ENCODE measurements at places on chromosomes 12 and 14.
A peak's percentile ranks its signal among the peaks of the same experiment; 100 is the strongest.

DNA sequence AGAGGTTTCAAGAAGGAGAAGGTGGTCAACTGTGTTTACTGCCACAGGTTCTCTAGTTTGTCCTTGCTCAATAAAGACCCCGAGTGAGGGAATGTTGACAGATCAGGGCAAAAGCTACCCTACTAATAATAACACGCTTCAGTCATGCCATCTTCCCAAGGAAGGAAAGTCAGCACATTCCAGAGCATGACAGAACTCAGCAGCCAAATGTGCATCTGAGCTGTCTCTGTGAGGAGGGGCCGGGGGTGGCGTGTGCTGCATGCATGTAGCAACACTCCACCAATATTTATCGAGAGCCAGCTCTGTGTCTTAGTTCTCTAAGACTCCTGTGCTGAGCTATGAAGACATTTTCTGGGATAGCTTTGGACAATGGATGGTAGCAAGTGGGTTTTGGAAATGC, 260.4 kb downstream of the DPF3 start:
- H3K4me1 ChIP-seq = no peaks in the 10 kb centered on the region
- DNase-seq = no peak
- no peak overlapping the region for H3K4me3 ChIP-seq

- peaks cover 18% of the 10 kb centered on the region for H3K36me3 ChIP-seq
- no peak overlapping the region for H3K27ac ChIP-seq
- no peak overlapping the region for H3K4me3 ChIP-seq
- H3K4me1 ChIP-seq = no peaks in the 10 kb centered on the region
- H3K27me3 ChIP-seq = no peaks in the 10 kb centered on the region
- DNase-seq = no peak
Measured at GRCh38 chr14:91963465-91963864, 16.0 kb upstream of the FBLN5 start.

- DNase-seq = no peak
- no peak overlapping the region for H3K4me3 ChIP-seq
- H3K4me1 ChIP-seq = peaks cover 6% of the 10 kb centered on the region
- no peak overlapping the region for H3K27ac ChIP-seq
Measured at GRCh38 chr12:67890726-67891258, 98.5 kb upstream of the IFNG-AS1 start.

- H3K27ac ChIP-seq = no peak overlapping the region
- no peaks in the 10 kb centered on the region for H3K4me1 ChIP-seq
- H3K36me3 ChIP-seq = no peaks in the 10 kb centered on the region
- H3K27me3 ChIP-seq = no peaks in the 10 kb centered on the region
- no peak for DNase-seq
Measured at GRCh38 chr12:101086490-101087135, 123.4 kb downstream of the SLC5A8 start.

DNA sequence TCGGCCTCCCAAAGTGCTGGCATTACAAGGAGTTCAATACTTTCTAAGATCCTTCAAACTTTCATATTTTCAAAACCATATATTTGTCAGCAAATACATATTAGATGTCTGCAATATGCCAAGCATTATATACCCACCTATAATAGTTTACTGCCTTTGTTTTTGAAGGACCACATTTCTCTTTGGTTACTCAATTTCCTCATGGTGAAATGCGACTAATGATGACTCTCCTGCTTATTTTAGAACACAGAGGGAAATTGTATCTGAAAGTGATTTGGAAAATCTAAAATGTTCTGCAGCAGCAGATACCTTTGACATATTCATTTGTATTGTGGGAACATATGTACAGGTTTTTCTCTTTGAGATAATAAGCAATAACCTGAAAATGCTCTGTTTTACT, 2.7 kb upstream of the CNTN1 start:
- no peak overlapping the region for H3K4me3 ChIP-seq
- peaks cover 33% of the 10 kb centered on the region for H3K27me3 ChIP-seq
- DNase-seq = no peak
- H3K4me1 ChIP-seq = peaks cover 14% of the 10 kb centered on the region
- H3K27ac ChIP-seq = no peak overlapping the region
- H3K36me3 ChIP-seq = no peaks in the 10 kb centered on the region

DNA sequence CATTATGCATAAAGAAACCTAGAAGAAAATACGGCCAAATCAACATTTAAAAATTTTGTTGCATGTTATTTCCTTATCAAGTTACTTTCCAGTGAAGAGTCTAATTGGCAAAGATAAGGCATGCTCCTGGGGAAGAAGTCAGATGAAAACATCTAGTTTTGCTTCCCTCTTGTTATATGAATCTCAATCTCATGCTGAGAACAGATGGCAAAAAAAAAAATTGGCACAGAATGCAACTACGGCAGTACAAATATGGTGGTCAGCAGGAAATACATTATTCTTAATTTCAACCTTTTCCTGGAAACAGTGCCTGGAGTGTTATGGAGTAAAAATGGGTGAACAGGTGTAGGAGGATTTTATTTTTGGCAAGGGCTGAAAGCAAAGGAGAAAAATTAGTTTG, 32.8 kb downstream of the HECTD4 start:
- H3K4me3 ChIP-seq = no peak overlapping the region
- no peaks in the 10 kb centered on the region for H3K27me3 ChIP-seq
- no peak overlapping the region for H3K27ac ChIP-seq
- no peaks in the 10 kb centered on the region for H3K36me3 ChIP-seq
- no peak for DNase-seq
- peaks cover 44% of the 10 kb centered on the region for H3K4me1 ChIP-seq

- peak; percentile 68 for DNase-seq
- H3K4me3 ChIP-seq = peak within 1 kb of the TSS; percentile 65
- H3K4me1 ChIP-seq = peaks cover 4% of the 10 kb centered on the region
Measured at GRCh38 chr12:113422030-113422885, at the start of gene SDSL. SDSL (plus strand) TSS chr12:113422380; CDS start chr12:113427983, 5,603 bp downstream.

DNA sequence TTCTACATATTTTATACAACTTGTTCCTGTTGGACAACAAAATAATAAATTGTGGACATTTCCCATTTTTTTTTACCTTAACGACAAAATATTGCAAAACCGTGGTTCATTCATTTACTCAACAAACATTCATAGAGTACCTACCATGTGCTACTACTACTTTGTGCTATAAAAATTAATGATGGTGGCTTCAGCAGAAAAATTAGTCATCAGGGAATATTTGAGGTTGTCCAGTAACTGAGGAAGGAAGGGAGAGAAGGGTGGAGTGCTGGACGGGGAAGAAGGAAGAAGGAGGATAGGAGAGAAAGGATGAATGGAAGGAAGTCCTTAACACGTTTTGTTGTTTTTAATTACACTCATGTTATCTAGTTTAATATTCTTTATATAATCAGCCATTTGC, 53.7 kb downstream of the PPFIBP1 start:
- H3K27me3 ChIP-seq = no peaks in the 10 kb centered on the region
- H3K4me3 ChIP-seq = no peak overlapping the region
- DNase-seq = no peak
- H3K27ac ChIP-seq = no peak overlapping the region

GRCh38 chr14:34302654-34303053, 159.4 kb downstream of the SPTSSA start:
- no peak overlapping the region for H3K27ac ChIP-seq
- H3K27me3 ChIP-seq = no peaks in the 10 kb centered on the region
- H3K4me3 ChIP-seq = no peak overlapping the region
- no peaks in the 10 kb centered on the region for H3K4me1 ChIP-seq
- H3K36me3 ChIP-seq = no peaks in the 10 kb centered on the region
- DNase-seq = no peak

- H3K4me1 ChIP-seq = peaks cover 47% of the 10 kb centered on the region
- peaks cover 19% of the 10 kb centered on the region for H3K36me3 ChIP-seq
- peak overlapping the region; percentile 94 for H3K27ac ChIP-seq
- peak; percentile 70 for DNase-seq
- no peaks in the 10 kb centered on the region for H3K27me3 ChIP-seq
Measured at GRCh38 chr14:103846543-103847450, 578 bp downstream of the PPP1R13B start.

DNA sequence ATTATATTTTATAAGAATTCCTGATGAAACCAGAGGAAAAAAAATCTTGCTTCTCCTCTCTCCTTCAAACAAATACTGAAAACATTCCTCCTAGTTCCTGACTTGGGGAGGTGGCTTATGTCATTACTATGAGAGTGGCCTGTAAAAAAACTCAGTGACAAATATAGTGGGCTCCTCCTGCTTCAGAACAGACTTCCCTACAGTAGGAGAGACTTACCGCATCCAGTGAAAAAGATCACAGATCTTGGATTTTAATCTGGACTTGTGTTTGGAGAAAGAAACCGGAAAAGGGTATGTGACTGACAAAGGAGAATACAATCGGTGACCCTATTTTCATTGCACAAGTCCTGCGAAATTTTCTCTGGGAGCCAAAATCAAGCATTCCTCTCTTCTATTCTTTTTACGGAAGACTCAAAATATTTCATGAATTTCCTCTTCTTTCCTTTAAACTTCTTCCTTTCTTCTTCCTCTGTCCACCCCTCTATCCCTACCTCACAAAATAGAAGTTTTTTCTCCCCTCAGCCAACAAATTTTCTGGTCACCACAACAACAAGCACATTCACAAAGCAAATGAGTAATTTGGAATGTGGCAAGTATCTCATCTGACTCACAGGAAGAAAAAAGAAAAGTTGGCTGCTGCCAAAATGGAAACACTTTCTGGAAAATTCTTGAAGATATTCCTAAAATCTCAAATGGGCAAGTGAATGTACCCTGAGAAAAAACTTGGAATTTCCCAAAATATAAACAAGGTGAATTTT, 185.1 kb upstream of the CDKN3 start:
- no peak for DNase-seq
- no peaks in the 10 kb centered on the region for H3K27me3 ChIP-seq
- no peaks in the 10 kb centered on the region for H3K4me1 ChIP-seq
- no peak overlapping the region for H3K4me3 ChIP-seq
- H3K27ac ChIP-seq = peak overlapping the region; percentile 33

- no peak overlapping the region for H3K27ac ChIP-seq
- no peak for DNase-seq
- peaks cover 19% of the 10 kb centered on the region for H3K36me3 ChIP-seq
- no peaks in the 10 kb centered on the region for H3K27me3 ChIP-seq
- peaks cover 12% of the 10 kb centered on the region for H3K4me1 ChIP-seq
Measured at GRCh38 chr12:94169495-94169894, 21.1 kb downstream of the PLXNC1 start.

GRCh38 chr12:46522071-46522470, 149.5 kb upstream of the SLC38A2 start:
- H3K27me3 ChIP-seq = no peaks in the 10 kb centered on the region
- peaks cover 29% of the 10 kb centered on the region for H3K4me1 ChIP-seq
- H3K36me3 ChIP-seq = no peaks in the 10 kb centered on the region
- no peak overlapping the region for H3K4me3 ChIP-seq
- H3K27ac ChIP-seq = no peak overlapping the region

- H3K27ac ChIP-seq = no peak overlapping the region
- no peak overlapping the region for H3K4me3 ChIP-seq
- H3K36me3 ChIP-seq = no peaks in the 10 kb centered on the region
- DNase-seq = no peak
- peaks cover 7% of the 10 kb centered on the region for H3K4me1 ChIP-seq
Measured at GRCh38 chr14:93548102-93548843, 117.5 kb downstream of the UNC79 start.

- H3K4me3 ChIP-seq = no peak overlapping the region
- H3K4me1 ChIP-seq = no peaks in the 10 kb centered on the region
- no peaks in the 10 kb centered on the region for H3K36me3 ChIP-seq
- H3K27me3 ChIP-seq = peaks cover 9% of the 10 kb centered on the region
- DNase-seq = no peak
Measured at GRCh38 chr14:70052990-70053389, 135.8 kb downstream of the SLC8A3 start.

DNA sequence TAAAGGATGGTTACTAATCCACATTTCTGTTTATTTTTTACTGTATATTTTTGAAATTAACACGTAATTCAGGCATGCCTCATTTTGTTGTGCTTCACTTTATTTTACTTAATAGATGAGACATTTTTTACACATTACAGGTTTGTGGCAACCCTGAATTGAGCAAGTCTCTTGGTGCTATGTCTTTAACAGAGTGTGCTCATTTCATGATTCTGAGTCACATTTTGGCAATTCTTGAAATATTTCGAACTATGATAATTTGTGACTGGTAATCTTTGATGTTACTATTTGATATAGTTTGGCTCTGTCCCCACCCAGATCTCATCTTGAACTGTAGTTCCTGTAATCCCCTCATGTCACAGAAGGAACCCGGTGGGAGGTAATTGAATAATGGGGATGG, 1120.5 kb upstream of the FLRT2 start:
- no peaks in the 10 kb centered on the region for H3K36me3 ChIP-seq
- no peaks in the 10 kb centered on the region for H3K27me3 ChIP-seq
- no peak for DNase-seq
- no peak overlapping the region for H3K4me3 ChIP-seq

GRCh38 chr14:97066068-97066899, 269.1 kb downstream of the VRK1 start:
- DNase-seq = no peak
- no peak overlapping the region for H3K27ac ChIP-seq
- H3K36me3 ChIP-seq = no peaks in the 10 kb centered on the region
- H3K27me3 ChIP-seq = peaks cover 3% of the 10 kb centered on the region

DNA sequence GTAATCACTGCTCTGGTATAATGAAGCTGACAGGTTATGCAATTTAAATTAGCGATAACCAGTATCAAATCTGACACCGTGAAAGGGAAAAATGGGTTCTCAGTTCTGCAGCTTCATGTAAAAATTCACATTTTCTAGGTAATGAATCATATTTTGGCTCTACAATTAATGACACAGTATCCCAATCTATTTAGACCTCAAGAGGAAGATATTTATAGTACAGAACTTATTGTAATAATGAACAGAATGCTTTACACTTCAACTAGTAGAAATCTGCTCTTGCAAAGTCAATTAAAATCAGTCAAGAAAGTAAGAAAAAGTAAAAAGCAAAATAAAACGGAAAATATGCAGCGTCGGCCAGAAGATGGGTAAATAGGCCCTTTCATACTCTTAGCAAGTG, 24.3 kb downstream of the SEL1L start:
- H3K27me3 ChIP-seq = no peaks in the 10 kb centered on the region
- no peaks in the 10 kb centered on the region for H3K36me3 ChIP-seq
- H3K4me3 ChIP-seq = no peak overlapping the region
- H3K27ac ChIP-seq = no peak overlapping the region

GRCh38 chr14:37584211-37585100, 10.6 kb downstream of the FOXA1 start:
- no peak overlapping the region for H3K27ac ChIP-seq
- H3K27me3 ChIP-seq = peaks cover 91% of the 10 kb centered on the region
- H3K4me1 ChIP-seq = no peaks in the 10 kb centered on the region

GRCh38 chr14:60175255-60175902, 10.2 kb upstream of the DHRS7 start:
- no peaks in the 10 kb centered on the region for H3K4me1 ChIP-seq
- no peak overlapping the region for H3K4me3 ChIP-seq
- no peaks in the 10 kb centered on the region for H3K36me3 ChIP-seq
- no peak overlapping the region for H3K27ac ChIP-seq
- no peaks in the 10 kb centered on the region for H3K27me3 ChIP-seq
- DNase-seq = no peak

- no peaks in the 10 kb centered on the region for H3K27me3 ChIP-seq
- H3K4me3 ChIP-seq = no peak overlapping the region
- DNase-seq = no peak
- H3K27ac ChIP-seq = no peak overlapping the region
- H3K36me3 ChIP-seq = peaks cover 32% of the 10 kb centered on the region
- peaks cover 19% of the 10 kb centered on the region for H3K4me1 ChIP-seq
Measured at GRCh38 chr14:81179631-81180030, 41.1 kb downstream of the GTF2A1 start.
